ENCODE measurements at places on chromosomes 6 and 20.

DNA sequence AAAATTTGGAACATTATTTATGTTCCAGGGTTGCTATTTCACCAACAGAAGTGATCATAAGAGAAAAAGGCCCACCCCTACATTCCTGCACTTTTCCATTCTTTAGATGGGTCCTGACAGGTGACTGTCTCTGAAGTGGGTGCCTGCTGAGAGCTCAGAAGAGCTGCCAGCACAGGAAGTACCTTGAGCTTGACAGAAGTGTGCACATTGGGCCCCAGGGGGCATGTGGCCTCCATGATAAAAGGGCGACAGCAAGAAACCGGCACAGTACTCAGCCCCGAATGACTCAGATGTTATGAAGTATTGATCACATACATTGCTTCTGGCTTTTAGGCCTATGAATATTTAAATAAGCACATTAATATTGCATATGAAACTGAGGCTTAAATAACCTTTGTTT, 150.4 kb downstream of the PCSK2 start:
- DNase-seq = no peak

DNA sequence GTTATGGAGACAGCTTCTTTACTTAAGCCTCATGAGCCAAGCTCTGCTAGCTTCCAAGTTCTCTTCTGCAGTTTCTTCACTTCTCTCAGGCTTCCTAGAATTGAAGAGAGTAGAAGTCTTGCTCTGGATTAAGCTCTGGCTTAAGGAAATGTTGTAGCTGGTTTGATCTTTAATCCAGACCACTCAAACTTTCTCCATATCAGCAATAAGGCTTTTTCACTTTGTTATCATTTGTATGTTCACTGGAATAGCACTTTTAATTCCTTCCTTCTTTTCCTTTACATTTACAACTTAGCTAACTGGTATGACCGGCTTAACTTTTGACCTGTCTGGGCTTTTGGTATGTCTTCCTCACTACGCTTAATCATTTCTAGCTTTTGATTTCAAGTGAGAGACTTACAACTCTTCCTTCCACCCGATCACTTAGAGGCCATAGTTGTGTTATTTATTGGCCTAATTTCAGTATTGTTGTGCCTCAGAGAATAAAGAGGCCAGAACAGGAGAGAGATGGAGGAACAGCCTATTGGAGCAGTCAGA, 236.6 kb upstream of the BMP2 start:
- no peak for DNase-seq

- DNase-seq = no peak
Observed at GRCh38 chr20:33677991-33678702, 3.9 kb upstream of the NECAB3 start.

DNA sequence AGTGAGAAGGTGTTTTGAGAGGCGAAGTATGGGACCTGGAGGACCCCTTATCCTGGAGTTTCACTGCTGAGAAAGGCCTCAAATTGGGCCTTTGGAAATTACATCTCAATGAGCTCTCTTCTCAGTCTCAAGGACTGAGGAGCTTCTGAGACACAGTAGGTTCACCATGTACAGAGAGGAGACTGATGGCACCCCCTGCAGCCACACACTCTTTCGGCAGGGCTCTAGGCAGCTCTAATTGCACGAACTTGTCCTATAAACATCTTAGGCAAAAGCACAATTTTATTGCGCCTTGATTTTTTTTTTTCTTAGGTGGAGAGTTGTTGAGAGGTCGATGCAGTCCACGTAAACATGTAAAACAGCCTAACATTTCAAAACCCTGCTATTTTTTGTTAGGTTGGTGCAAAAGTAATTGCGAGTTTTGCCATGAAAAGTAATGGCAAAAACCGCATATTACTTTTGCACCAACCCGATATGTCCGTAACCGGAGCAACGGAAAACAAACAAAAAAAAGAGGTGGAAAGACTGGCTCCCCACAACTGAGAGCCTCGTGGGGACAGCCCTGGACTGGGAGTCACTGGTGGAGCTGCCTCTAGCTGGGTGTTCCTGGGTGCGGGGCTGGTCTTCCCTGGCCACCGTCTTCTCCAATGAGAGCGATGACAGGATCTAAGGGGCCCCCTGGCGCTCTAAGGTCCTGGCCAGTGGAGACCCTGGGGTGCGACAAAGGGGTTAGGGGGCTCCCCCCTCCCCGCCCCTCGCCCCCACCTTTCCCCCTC, 84.0 kb upstream of the EYA2 start:
- no peak for DNase-seq

- no peak for DNase-seq
Observed at GRCh38 chr20:62064770-62065673, 659 bp downstream of the TAF4 start.

GRCh38 chr6:54291146-54291545, 17.1 kb upstream of the TINAG start:
- DNase-seq = no peak

- no peak for DNase-seq
Observed at GRCh38 chr6:144678844-144679243, 393.7 kb downstream of the UTRN start.

DNA sequence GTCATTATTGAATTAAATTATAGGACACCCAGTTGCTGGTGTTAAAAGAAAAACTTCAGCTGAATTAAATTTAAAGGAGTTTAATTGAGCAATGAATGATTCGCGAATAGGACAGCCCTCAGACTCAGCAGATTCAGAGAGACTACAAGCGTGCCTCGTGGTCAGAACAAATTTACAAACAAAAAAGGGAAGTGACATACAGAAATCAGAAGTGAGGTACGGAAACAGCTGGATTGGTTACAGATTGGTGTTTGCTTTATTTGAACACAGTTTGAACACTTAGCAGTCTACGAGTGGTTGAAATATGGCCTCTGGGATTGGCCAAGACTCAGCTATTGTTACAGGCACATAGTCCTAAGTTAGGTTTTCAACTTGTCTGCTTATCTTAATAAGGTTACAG, 25.8 kb upstream of the TNFRSF21 start:
- no peak for DNase-seq

- no peak for DNase-seq
Observed at GRCh38 chr6:109222848-109223247, 127.5 kb downstream of the CEP57L1 start.

DNA sequence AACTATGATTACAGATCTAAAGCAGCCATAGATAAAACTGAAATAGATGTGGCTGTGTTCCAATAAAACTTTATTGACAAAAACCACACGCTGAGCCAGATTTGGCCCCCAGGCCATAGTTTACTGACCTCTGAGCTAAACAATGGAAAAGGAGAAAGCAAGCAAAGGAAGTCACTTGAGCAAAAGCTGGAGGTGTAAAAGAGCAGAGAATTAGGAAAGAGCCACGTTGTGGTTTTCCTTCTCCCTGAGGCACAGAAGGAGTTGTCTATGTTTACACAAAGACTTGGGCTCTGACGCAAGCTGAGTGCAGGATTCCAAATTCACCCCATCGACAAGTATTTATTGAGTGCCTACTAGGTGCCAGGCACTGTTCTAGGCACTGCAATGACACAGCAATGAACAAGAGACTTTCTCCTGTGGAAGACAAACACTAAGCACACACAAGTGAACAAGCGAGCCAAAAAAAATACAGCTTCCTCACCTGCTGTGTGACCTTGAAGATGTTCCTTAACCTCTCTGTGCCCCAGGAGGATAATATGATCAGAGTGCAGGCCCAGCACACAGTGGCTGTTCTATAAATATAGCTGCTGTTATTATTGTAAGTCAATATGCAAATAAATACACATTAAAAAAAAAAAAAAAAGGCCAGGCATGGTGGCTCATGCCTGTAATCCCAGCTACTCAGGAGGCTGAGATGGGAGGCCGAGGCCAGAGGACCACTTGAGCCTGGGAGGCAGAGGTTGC, 75.4 kb upstream of the PTPN1 start:
- DNase-seq = no peak

GRCh38 chr20:25285091-25285647, 37.3 kb downstream of the PYGB start:
- DNase-seq = no peak

DNA sequence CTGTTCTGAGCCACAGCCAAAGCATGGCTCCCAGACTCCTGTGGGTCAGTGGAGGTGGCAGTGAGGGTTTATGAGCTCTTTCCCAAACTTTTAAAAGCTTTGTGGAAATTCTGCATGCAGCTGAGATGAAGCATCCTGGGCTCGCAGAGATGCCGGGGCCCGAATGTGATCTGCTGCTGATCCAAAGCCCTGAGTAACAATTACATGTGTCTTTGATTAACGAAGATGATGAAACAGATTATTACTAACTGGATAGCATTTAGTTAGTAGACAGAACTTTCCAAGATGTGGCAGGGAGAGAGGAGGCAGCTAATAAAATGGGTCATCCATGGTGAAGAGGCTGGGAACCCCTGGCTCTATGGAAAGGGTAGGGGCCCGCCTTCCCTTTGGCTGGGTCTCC, 43.9 kb upstream of the MDFI start:
- DNase-seq = no peak

GRCh38 chr6:94713446-94713845, 863.9 kb upstream of the MANEA start:
- no peak for DNase-seq

DNA sequence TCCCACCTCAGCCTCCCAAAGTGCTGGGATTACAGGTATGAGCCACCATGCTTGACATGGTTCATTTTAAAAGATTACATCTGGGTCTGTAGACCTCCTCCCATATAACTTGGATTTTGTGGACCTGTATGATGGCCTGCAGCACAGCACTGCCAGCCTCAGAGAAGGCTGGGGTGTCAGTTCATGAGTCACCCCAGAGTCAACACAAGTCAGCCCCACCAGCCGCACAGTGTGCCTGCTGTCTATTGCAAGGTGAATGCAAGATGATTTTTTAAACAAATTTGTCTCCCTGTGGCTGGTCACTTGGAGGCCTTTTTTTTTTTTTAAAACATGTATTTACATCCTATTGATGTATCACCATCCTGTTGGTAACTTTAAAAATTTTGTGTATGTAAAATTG, 76.7 kb downstream of the RREB1 start:
- no peak for DNase-seq

- no peak for DNase-seq
Observed at GRCh38 chr20:34175079-34175478, 63.0 kb upstream of the EIF2S2 start.

DNA sequence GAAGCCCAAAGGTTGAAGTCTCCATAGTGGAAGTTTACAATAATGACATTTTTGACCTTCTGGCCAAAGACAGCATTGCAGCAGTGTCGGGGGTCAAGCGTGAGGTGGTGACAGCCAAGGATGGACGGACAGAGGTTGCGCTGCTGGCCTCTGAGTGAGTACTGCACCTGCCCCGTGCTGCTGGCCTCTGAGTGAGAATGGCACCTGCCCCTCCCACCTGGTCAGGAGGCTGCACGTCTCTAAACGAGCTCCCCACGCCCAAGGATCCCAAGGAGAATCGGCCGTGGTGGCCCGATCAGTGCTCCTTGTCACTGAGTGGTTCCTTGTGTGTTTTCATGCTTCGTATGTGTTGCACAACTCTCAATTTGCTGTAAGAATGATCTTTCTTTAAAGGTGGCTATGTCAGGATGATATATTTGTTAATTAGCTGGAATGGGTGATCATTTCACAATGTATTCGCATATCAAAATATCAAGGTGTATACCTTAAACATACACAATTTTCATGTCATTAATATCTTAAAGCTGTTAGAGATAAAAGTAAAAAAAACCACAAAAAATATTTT, 40.4 kb downstream of the FRMD1 start:
- no peak for DNase-seq

DNA sequence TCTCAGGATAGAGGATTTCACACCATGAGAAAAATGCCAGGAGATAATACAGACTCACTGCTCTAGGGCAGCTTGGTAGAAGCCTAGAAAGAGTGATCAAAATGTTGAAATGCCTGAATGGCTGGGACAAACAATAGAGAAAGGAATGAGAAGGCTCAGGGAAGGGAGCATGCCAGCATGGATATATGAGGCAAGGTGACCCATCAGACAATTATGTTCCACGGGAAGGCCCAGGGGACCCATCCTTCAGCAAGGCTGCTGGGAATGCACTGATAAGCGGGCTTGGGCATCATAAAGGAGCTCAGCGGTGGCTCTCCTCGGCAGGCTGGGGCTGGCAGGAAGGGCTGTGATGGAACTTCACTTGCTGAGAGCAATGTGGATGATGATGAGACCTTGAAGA, 12.2 kb downstream of the HEBP2 start:
- DNase-seq = no peak

Measured in stimulated activated CD8-positive, alpha-beta memory T cell treated with anti-CD3 and anti-CD28 coated beads, Interleukin-2, amount 100 ng/mL, for 48 hours (primary cell).